ENCODE measurements at places on chromosomes 12 and 14.

GRCh38 chr14:69050240-69051184, 71.4 kb upstream of the ACTN1 start:
- no peak for DNase-seq

GRCh38 chr12:83027021-83027723, 340.5 kb downstream of the TMTC2 start:
- DNase-seq = no peak

DNA sequence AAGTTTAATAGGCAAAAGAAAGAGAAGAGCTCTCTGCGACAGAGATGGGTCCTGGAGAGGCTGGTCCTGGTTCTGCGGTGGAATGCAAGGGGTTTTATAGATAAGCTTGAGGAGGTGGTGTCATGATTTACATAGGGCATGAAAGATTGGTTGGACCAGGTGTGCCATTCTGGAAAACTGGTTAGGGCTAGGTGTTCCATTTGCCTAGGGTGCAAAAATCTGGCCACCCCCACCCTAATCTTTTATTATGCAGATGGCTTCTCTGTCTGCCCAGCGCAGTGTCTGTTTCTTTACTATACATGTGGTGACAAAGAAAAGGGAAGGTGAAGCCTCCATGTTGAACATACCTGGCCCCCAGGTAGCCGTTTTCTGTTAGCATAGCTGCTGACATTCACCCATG, 65.4 kb downstream of the ERC1 start:
- no peak for DNase-seq

DNA sequence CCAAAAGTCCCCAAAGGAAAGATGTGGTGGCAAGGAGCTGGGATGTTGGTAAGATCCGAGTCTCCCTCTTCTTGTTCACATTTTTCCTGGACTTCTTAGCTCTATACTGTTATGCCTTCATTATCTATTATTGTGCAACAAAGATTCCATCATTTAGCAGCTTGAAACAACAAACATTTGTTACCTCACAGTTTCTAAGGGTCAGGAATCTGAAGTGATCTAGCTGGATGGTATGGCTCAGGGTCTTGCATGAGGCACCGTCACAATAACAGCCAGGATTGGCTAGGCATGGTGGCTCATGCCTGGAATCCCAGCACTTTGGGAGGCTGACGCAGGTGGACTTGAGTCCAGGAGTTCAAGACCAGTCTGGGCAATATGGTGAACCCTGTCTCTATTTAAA, 51.1 kb upstream of the KRAS start:
- no peak for DNase-seq

DNA sequence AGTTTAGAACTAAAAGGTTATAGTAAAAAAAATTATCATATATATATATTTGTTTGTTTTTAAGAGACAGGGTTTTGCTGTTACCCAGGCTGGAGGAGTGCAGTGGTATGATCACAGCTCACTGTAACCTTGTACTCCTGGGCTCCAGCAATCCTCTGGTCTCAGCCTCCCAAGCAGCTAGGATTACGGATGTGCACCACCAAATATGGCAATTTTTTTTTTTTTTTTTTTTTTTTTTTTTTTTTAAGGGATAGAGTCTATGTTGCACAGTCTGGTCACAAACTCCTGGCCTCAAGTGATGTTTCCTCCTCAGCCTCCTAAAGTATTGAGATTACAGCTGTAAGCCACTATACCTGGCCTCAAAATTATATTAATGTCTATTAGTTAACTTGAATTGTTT, 48.7 kb downstream of the PAPLN start:
- DNase-seq = no peak

GRCh38 chr14:29584992-29585391, 342.7 kb downstream of the PRKD1 start:
- DNase-seq = no peak

GRCh38 chr12:102026728-102027127, 35.1 kb downstream of the WASHC3 start:
- DNase-seq = no peak

GRCh38 chr14:29773990-29774389, 153.7 kb downstream of the PRKD1 start:
- no peak for DNase-seq

GRCh38 chr14:49863487-49864281, 11.1 kb upstream of the NEMF start:
- DNase-seq = no peak

GRCh38 chr14:91149462-91149861, 35.6 kb downstream of the DGLUCY start:
- DNase-seq = no peak

- DNase-seq = no peak
These were observed 32.4 kb upstream of the ULK1 start for GRCh38 chr12:131862084-131862441.

GRCh38 chr14:58533446-58533845, 104.3 kb upstream of the DACT1 start:
- no peak for DNase-seq

DNA sequence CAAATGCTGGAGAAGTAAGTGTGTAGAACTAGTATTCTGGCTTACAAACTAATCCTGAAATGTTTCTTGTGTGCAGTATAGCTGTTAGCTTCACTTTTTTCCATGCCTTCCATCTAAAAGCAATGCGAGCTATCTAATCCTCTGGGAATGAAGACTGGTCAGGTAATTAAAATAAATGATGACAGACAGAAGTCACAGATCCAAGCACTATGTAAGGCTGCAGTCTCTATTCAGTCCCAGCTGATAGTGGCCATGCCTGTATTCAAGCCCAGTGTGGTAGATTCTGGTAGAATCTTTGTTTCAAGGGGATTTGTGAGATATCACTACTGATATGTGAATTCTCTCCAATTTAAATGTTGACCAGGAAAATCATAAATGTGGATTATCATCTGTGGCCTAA, 637.2 kb downstream of the TMTC2 start:
- DNase-seq = no peak

- DNase-seq = no peak
These were observed 70.7 kb downstream of the CMKLR1 start for GRCh38 chr12:108268397-108268796.

- no peak for DNase-seq
These were observed 794 bp downstream of the RCOR1 start for GRCh38 chr14:102593061-102593824.

- DNase-seq = no peak
These were observed 207.6 kb downstream of the MED13L start for GRCh38 chr12:116069943-116070342.

DNA sequence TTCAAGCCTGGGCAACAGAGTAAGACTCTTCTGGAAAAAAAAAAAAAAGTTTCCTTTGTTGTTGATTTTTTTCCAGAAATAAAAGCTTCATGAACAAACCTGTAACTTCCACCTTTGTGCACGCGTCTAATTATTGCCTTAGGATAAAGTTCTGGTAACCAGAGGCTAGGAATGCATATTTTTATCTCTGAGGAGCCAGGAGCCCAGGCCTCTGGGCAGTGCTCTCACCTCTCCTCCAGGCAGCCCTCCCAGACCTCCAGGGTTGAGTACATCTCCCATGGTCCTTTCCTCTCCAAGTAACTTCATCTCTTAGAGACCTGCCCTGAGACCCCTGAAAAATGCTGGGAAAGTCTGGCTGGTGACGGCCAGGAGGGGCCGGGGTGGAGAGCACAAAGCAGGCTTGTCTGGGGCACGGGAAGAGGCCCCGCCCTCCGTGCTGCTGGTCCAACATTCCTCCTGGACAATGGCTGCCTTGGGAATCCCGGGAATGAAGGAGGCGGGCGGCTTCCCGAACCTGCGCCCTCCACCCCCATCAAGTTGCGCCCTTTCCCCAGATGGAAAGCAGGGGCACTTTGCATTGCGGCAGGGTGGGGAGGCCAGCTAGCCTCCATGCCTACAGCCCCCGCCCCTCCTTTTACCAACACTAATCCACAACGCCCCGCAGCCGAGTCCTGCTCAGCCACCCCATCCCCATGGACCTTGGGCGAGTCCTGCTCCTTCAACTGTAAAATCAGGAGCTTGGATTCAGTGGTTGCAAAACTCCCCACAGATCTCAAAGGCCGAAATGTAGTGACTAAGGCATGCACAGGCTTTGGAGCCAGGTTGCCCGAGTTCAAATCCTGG, 7.3 kb upstream of the FIGNL2 start:
- DNase-seq = no peak

GRCh38 chr12:12704593-12705230, 8.7 kb upstream of the GPR19 start:
- peak; percentile 29 for DNase-seq

GRCh38 chr14:99101855-99102461, 170.0 kb downstream of the BCL11B start:
- no peak for DNase-seq

GRCh38 chr14:83294941-83295340, 1761.3 kb upstream of the SEL1L start:
- DNase-seq = no peak

DNA sequence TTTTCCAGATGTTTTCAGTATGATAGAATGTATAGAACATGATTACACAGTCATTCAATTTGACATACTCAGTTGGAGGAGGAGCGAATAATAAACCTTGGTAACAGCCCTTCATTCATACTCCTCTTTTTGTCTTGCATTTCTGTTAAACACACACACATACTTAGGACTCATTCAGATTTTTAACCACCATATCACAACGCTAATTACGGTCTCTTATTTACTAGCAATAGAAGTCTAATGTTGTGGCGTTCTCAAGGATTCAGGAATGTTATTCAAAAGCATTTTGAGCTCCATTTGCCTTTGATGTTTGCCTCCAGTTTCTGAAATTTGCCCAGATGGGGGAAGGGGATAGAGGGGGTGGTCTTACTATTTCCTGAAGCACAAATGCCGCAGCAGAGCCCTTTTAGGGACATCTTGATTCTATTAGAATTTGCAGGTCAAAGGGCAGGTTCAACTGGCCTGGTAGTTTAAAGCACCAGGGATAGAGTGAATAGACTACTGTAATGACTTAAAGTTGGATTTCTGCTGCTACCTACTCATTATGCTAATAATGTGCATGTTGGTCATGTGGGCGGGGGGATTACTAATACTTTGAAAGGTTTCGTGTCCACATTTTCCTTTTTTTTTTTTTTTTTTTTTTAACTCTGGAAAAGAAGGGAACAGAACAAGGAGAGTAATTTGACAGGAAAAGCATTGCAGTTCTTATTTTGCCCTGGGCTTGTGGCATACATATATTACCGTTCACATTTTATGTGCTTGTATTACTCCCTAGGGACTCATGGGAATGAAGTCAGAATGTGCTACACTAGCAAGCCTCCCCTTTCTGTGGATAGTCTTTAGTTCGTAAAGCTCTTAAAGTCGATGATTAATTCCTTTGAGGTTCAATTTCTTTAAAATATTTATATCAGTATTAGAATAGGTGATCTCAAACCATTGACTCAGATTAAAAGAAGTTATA, 226.8 kb downstream of the FBXL14 start:
- DNase-seq = no peak

DNA sequence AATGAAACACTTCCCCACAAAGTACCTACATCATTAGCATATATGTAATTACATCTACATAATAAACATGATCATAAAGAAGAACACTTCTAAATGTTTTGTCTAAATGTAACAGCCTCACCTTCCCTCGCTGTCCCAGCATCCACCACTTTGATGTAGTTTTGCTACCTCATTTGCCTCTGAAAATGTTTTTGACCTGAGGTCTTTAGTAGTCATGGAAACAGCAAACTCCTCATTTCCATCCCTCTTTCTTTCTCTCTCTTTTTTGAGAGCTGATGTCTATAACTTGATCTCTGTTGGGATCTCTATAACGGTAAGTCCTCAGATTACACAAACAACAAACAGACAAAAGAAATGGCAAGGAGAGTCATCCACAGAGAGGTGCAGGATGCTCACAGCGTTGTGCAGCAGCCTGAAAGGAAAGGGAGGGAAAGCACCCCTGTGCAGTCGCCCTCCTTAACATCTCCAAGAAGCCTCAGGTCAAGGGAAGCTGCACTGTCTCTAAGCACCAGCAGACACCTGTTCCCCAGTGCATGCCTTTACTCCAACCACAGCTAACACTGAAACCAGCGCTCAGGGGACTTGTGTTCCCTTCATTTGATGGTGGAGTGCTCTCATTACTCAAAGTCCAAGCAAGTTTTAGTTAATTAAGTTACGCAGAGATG, 268.7 kb downstream of the TMEM132D start:
- DNase-seq = no peak

- no peak for DNase-seq
These were observed 47.8 kb downstream of the VRK1 start for GRCh38 chr14:96844857-96845570.

DNA sequence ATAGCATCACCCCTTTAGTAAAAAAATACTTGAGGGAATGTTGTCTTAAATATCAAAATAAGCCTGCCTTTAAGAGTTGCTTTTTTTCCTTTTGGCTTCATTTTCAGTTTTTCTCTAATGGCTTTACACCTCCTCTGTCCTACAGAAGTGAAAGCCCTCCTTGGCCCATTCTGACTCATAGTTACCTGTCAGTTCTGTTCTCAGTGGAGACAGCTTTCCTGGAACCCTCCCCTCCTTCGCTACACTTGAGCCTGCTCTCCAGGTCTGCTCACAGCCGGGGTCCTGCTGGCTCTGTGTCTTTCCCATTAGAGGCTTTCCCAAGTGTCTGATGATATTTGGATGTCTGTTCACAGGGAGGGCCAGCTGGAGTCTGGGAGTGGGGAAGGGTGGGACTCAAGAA, 84.0 kb downstream of the PELI2 start:
- DNase-seq = no peak

DNA sequence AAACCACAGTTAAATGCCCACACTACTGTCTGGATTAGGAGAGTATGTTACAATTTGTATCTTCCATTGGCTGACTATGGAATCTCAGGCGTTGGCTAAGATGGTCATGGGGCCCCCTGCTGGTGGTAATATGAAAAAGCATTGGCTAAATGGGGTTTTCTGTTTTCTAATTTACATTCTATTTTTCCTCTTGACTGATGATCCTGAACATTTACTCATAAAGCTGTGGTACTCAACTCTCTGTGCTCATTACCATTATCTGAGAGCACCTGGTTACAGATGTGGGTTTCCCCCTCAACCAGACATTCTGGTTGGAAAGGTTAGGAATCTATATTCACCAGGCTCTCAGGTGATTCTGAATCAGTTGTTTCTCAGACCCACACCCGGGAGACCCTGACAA, 64.8 kb downstream of the WSCD2 start:
- no peak for DNase-seq

DNA sequence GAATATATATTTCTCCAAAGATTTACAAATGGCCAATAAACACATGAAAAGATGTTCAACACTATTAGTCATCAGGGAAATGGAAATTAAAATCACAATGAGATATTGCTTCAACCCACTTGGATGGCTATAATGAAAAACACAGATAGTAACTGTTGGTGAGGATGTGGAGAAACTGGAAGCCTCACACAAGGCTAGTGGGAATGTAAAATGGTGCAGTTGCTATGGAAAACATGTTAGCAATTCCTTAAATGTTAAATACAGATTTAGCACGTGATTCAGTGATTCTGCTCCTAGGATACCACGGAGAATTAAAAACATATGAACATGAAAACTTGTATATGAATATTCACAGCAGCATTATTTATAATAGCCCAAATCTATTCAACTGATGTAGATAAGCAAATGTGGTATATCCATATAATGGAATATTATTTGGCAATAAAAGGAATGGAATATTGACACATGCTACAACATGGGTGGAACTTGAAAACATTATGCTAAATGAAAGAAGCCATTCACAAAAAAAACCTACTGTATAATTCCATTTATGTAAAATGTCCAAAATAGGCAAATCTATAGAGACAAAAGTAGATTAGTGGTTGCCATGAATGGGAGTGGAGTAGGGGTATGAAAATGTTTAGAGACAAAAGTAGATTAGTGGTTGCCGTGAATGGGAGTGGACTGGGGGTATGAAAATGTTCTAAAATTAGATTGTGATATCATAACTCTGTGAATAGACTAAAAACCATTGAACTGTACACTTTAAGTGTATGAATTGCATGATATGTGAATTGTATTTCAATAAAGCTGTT, 227.1 kb upstream of the DDHD1 start:
- DNase-seq = no peak

All from GF-D8 (cell line).